WERI-Rb-1 (cell line): ENCODE measurements at places on chromosomes 3 and 15.

GRCh38 chr3:76551739-76552138, 488.2 kb upstream of the ROBO2 start:
- DNase-seq, result no peak

DNA sequence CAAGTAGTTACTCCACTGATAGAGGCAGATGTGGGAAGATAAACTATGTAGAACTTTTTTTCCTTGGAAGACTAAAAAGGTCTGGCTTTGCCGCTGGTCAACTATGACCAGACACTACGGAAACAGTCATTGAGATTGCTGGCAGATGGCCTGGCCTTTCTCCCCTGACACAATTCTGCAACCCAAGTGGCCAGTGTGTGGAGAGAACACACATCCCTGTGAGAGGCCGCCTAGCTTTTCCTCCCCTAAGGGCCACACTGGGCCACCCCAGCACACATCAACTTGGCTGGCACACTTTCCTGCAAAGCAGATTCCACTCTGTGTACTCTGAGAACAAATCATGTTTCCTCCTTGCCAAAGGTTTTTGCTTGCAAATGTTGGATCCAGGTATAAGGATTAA, 10.4 kb upstream of the TJP1 start:
- DNase-seq, result no peak

DNA sequence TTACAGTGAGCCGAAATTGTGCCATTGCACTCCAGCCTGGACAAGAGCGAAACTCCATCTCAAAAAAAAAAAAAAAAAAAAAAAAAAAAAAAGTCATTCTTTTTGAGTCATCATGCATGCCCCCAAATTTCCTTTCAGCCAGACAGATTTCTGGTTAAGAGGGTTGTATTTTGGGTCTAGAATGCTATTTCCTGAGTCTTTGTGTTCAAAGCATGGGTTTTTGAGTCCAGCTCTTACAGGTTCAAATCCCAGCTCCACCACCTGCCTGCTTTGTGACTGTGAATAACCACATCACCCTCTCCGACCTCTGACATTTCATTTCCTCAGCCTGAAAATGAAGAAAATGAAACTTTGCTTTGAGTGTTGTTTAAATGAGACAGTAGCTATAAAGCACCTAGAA, 9.3 kb upstream of the C15orf61 start:
- no peak for DNase-seq

GRCh38 chr3:98768961-98769360, 5.8 kb downstream of the ST3GAL6 start:
- no peak for DNase-seq

DNA sequence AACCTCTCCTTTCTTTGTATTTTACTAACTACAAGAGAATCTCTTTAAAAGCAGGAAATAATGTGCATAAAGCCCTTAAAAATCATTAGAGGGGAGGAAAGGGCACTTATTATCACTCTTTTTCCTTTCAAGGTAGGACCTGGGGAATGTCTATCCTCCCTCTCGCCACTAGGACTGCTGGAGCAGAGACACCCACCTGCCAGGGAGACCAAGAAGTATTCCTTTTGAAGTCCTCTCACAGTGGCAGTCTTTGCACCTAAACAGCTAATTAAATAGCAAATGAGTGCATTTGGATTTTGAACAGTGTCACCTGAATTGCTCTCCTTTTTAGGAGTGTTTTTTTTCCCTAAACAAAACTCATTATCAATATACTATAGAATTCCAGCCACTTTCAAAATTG, 874.1 kb downstream of the ZPLD1 start:
- DNase-seq, result peak; percentile 8

GRCh38 chr15:44883199-44883877, 73.1 kb upstream of the TERB2 start:
- DNase-seq, result no peak

DNA sequence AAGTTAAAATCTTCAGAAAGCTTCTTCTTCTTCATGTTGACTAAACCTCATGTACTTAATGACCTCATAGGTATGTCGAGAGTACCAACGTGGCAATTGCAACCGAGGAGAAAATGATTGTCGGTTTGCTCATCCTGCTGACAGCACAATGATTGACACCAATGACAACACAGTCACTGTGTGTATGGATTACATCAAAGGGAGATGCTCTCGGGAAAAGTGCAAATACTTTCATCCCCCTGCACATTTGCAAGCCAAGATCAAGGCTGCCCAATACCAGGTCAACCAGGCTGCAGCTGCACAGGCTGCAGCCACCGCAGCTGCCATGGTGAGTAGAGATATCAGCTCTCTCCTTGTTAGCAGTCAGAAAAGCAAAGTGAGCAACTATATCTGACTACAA, 176.5 kb downstream of the MBNL1 start:
- DNase-seq, result no peak
